ENCODE measurements at places on chromosomes 1 and 21.

- DNase-seq, result no peak
These were observed 61.9 kb upstream of the ZNF281 start for GRCh38 chr1:200471739-200472138.

DNA sequence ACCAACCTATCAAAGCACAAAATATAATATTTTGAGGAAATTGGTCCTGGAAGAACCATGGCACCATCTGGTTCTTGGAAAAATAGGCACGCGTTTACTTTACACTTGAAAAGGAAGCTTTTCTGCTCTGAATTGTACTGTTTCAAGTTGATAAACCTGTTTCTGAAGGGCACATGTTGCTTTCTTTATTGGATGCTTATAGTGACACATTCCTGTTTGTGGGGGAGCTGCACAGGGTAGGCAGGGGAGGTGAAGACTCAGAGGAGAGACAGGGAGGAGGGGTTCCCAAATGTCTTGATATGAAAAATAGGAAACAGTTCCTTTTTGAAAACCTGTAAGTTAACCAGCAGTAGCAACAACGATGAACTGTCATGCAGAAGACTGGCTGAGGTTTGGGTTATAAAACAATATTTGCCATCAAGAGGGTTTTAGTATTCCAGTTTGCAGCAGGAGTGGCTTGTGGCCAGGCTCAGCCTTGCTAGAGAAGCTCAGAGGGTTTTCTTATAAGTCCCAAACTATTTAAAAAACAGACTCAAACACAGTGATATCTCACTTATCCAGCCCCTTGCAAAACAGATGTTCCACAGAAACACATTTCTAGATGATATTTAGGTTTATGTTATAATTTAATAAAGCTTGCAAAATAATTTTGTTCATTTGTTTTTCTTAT lies 127.0 kb upstream of the MROH9 start:
- DNase-seq, result no peak

DNA sequence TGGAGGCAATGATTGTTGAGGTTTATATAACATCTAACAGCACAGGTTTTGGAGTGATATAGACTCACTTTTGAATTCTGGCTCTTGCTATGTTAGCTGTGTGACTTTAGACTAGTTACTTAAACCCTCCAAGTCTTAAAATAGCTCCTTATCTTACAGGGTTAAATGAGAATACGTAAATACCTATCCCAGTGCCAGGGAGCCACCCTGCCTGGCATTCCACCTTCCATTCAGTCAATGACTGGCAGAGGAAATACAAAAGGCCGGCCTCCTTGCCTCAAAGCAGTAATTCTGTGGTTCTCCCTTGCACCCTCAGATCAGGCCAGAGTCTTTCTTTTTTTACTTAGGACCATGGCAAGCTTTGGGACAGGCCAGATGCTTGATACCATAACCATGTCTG lies 31.8 kb downstream of the DBT start:
- no peak for DNase-seq

- DNase-seq, result no peak
These were observed 101.5 kb downstream of the ACTL8 start for GRCh38 chr1:17856496-17857108.

DNA sequence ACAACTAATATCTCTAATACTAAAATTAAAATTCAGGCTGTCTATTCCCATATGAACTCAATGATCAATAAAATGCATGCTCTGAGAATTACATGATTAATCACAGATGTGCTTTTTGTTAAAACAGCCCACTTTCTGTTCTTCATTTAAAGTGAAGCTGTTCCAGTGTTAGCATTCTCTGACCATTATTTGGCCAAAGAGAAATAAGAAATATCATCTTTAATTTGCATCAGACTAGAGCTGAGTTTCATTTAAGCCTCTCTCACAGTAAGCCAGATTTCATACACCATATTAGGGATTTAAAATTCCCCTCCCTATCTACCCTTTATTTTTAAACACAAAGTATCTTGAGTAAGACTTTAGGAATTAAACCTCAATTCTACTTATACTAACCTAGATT lies 261.6 kb downstream of the TPR start:
- DNase-seq, result no peak

- DNase-seq, result peak; percentile 62
These were observed 522 bp downstream of the TMEM59 start for GRCh38 chr1:54052431-54052933.

GRCh38 chr1:30311749-30312148 lies 411.6 kb downstream of the MATN1 start:
- DNase-seq, result no peak

GRCh38 chr1:164347980-164348379 lies 211.0 kb upstream of the PBX1 start:
- no peak for DNase-seq

DNA sequence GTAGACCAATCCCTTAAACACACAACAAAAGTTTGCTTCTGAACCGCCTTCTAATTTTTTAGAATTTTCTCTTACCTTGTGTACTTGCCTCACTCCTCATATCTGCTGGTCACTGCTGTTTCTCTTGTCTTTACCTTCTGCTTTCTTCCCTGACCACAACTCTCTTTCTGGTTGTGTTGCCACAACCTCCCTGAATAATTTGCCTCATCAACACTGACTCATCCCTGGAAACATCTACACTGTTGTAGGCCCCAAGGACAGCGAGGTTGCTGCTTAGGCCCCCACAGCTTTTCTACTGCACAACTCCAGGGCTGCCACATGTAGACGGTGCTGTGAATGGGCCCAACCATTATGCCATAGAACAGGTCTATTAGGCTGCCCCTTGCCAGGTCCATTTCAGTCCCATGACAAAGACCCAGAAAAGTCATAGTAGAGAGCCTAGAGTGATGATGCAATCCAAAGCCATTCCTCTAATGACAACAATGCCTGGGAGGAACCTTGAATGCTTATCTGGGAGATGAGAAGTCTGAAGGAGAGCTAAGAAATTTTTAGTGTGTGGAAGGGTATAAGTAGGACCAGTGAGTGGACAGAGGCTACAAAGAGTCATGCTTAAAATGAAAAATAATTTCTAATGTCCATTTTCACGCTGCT lies 36.6 kb upstream of the LCE5A start:
- no peak for DNase-seq

DNA sequence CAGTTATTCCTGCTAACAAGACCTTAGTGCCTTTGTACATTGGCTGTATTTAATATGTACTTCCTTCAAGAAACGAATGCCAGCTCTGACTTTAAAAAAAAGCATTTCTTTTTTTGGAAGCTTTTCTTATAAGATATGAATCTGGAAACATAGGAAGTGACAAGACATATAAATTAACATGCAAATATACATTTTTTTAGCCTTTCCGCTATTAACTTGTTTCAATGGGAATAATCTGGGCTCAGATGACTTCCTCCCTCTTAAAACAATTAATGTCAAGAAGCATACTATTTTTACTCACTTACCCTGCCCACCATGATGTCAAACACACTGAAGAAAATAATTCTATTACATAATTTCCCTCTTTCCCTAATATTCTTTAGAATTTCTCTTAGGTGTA lies 1.4 kb downstream of the DENND1B start:
- no peak for DNase-seq

GRCh38 chr1:101003012-101003650 lies 22.5 kb downstream of the DPH5 start:
- DNase-seq, result no peak

- no peak for DNase-seq
These were observed 93.2 kb downstream of the KCNJ15 start for GRCh38 chr21:38349977-38350376.

All from IMR-90 (cell line).